NCI-H69 (cell line): ENCODE measurements at places on chromosomes 3 and 15.

GRCh38 chr3:112390783-112391641 lies 58.1 kb downstream of the CD200 start:
- no peak for DNase-seq

GRCh38 chr15:67506775-67507747 lies 13.9 kb upstream of the C15orf61 start:
- DNase-seq = no peak

DNA sequence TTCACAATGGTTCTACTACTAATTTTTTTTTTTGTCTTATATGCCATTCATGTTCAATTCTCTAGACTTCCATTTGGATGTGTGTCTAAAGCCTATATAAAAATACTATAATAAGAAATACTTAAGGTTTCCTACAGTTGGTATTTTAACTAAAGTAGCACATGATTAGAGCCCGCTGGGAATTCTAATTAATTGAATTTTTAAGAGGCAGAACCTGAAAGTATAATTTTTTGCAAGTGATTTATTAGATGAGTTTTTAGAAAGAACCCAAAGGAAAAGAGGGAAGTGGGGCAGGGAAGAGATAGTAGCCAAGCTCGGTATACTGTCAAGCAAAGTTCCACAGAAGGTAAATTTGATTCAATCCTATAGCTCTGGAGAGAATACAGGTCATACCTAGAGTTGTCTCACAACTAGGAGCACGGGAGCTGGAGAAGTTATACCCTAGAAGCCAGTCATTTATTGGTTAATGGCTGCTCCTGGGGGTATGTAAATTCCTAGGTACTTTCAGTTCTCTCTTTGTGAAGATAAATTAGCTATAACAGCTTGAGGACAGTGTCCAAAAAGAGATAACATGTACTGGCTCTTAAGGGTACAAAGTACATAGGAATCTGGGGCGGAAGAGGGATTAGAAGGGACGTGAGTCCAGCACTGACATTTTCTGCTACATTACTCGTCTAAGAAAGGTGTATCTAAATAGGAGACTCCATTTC lies 225.6 kb downstream of the CNTN6 start:
- no peak for DNase-seq

- peak; percentile 65 for DNase-seq
Measured at GRCh38 chr3:31022716-31023115, 128.3 kb upstream of the GADL1 start.

- DNase-seq = peak; percentile 70
Measured at GRCh38 chr15:47213883-47214282, 503.4 kb upstream of the SEMA6D start.

- peak; percentile 21 for DNase-seq
Measured at GRCh38 chr3:99872923-99873254, 55.2 kb downstream of the CMSS1 start.

DNA sequence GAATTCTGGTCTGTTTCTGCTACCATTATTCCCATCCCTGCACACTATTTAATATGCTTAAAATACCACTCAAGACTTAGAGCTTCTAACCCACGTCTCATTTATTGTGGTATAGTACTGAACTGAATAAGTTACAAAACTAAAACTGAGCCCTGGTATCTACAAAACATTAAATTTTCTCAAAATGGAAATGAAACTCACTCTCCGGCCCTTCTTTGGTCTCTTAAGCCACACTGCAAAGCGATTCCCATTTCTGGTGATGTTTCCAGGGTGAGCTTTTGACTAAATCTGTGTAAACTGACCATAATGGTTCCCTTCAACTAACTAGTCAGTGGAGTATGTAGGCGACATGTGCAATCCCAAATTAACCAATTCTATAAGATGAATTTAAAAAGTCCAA lies 18.6 kb downstream of the KPNA4 start:
- DNase-seq = no peak

DNA sequence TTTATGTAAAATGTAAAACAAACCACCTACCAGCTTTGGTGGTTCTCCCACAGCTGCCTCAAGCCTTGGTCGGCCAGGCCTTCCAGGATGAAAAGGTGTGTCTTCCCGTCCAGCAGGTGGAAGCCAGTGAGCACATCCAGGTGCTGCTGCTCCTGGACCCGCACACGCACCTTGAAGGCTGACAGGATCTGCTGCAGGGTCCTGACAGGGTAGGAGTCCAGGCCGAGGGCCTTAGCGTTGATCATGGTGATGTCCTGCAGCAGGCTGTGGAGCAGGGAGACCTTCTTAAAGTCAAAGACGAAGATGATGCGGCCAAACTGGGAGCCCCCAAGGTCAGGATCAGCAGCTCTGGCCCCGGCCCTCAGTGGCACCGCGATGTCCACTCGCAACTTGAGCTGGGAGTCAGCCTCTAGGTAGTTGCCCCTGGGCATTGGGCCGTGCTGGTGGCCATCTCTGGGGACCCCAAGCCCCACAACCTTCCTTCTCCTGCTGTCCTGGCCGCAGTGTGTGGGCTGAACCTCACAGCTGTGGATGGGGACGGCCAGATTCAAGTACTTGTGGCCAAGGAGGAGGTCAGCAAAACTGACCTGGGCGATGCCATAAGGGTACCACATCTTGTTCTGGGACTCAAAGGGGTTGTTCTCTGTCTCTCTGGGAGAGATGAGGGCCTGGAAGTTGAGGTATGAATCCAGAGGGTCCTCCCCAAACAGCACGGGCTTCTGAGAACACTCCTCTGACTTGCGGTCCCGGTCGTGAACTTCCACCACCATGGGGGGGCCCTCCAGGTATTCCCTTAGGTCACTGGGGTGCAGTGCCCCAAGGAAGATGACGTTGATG lies 48.6 kb downstream of the CFAP92 start:
- no peak for DNase-seq

DNA sequence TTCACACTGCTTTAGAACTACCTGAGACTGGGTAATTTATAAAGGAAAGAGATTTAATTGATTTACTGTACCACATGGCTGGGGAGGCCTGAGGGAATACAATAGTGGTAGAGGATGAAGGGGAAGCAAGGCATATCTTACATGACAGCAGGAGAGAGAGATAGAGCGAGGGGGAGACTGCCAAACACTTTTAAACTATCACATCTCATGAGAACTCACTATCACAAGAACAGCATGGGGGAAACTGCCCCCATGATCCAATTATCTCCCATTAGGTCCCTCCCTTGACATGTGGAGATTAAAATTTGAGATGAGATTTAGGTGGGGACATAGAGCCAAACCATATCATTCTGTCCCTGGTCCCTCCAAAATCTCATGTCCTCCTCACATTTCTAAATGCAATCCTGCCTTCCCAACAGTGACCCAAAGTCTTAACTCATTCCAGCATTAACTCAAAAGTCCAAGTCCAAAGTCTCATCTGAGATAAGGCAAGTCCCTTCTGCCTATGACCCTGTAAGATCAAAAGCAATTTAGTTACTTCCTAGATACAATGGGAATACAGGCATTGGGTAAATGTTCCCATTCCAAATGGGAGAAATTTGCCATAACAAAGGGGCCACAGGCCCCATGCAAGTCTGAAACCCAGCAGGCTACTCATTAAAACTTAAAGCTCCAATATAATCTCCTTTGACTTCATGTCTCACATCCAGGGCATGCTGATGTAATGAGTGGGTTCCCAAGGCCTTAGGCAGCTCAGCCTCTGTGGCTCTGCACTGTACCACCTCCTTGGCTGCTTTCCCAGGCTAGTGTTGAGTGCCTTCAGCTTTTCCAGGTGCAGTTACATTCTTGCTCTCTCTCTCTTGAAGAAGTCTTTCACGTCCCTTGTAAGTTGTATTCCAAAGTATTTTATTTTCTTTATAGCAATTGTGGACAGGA lies 481.7 kb upstream of the TGFBR2 start:
- peak; percentile 88 for DNase-seq

DNA sequence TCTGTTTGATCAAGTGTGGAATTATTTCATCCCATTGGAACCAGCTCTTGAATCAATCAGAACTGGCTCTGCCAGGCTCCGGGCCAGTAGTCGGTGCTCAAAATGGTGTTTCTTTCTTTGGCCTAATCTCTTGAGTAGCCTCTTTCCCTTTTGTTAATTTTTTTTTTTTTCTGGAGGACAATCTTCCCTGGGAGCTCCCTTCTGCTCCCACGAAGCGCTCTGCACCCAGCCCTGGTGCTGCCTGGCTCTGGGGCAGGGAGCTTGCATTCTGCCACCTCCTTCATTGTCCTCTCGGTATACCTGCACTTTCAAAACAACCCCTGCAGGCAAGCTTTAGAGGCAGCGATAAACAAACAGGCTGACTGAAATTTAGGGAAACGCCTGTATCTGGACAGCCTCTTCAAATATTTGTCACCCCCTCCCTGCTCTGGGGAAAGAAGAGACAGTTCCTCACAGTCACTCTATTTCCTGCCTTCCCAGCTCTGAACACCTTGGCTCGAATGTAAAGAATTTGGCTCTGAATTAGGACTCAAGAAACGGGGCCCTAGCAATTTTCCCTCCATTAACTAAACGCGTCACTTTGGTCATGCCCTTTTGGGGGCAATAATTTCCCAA lies 1.1 kb upstream of the THSD4 start:
- peak; percentile 62 for DNase-seq

- DNase-seq = peak; percentile 73
Measured at GRCh38 chr3:156749244-156749643, 74.9 kb downstream of the TIPARP start.

GRCh38 chr3:123054109-123054778 lies 12.6 kb upstream of the PDIA5 start:
- DNase-seq = no peak

- peak; percentile 79 for DNase-seq
Measured at GRCh38 chr3:173793963-173794362, 396.4 kb downstream of the NLGN1 start.
